ENCODE measurements at places on chromosomes 6 and 20. TPM values are rescaled to one million over a fixed set of nuclear protein-coding genes. Genes with fewer than 3 reads are reported as not detected.

VWA7 gene
- total RNA-seq = not detected

SGK2 gene
- total RNA-seq = not detected

TMEM14C gene
- 304 TPM for total RNA-seq

AGPAT4 gene
- total RNA-seq = 1.4 TPM

CCN6 gene
- total RNA-seq = not detected

PPP1R14C gene
- total RNA-seq = 0.11 TPM

MYLIP gene
- 62.5 TPM for total RNA-seq

MAP3K5 gene
- total RNA-seq = 0.75 TPM

ACAT2 gene
- total RNA-seq = 13.8 TPM

RALGAPA2 gene
- total RNA-seq = 9.3 TPM

ZFP57 gene
- not detected for total RNA-seq

GRM4 gene
- total RNA-seq = not detected

ZNF334 gene
- total RNA-seq = not detected

C6orf15 gene
- total RNA-seq = not detected

MOG gene
- total RNA-seq = not detected

C6orf163 gene
- total RNA-seq = 1.3 TPM

MTRF1L gene
- 32.5 TPM for total RNA-seq
